ENCODE measurements at places on chromosomes 2 and 18.

- H3K27ac ChIP-seq = no peak overlapping the region
- H3K4me3 ChIP-seq = no peak overlapping the region
- no peaks in the 10 kb centered on the region for H3K27me3 ChIP-seq
- peaks cover 42% of the 10 kb centered on the region for H3K4me1 ChIP-seq
Observed at GRCh38 chr2:24342110-24342910, 18.0 kb downstream of the ITSN2 start.

- H3K4me3 ChIP-seq = no peak overlapping the region
- H3K27ac ChIP-seq = peak overlapping the region; percentile 83
- ATAC-seq = no peak
- peaks cover 14% of the 10 kb centered on the region for H3K4me1 ChIP-seq
Observed at GRCh38 chr2:3522961-3523421, 3.7 kb upstream of the ADI1 start.

- H3K4me1 ChIP-seq = no peaks in the 10 kb centered on the region
- H3K27ac ChIP-seq = no peak overlapping the region
- H3K4me3 ChIP-seq = no peak overlapping the region
- no peak for ATAC-seq
- no peaks in the 10 kb centered on the region for H3K36me3 ChIP-seq
Observed at GRCh38 chr18:58831606-58832005, 33.1 kb upstream of the ZNF532 start.

- no peaks in the 10 kb centered on the region for H3K36me3 ChIP-seq
- H3K27me3 ChIP-seq = no peaks in the 10 kb centered on the region
- H3K27ac ChIP-seq = no peak overlapping the region
Observed at GRCh38 chr18:30328839-30329238, 713.7 kb downstream of the DSC3 start.

DNA sequence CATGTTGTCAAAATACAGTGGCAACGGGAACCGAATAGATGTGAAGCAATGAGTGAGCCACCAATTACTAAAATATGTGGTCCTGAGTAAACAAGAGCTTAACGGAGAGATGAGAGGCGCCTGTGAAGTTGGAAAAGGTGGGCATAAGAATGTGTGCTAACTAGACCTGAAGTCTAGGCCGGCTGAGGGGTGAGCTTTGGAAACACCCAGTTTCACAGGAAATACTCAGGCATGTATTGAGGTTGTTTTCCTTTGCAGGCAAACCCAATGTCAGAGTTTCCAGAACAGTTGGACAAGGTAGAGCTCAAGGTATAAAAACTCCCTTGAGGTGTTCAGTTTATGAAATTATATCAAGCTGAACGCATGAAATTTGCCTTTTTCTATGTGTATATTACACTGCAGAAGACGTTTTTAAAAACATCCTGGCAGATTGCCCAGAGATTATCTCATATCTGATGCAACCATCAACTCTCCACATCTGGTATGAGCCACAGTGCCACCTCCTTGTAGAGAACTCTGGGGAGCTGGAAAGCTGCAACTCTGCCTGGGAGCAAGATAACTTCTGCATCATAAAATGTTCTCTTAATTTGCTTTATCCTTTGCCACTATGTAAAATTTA is 3.9 kb upstream of the WDSUB1 start:
- no peak overlapping the region for H3K27ac ChIP-seq
- H3K4me3 ChIP-seq = no peak overlapping the region
- peaks cover 3% of the 10 kb centered on the region for H3K4me1 ChIP-seq

GRCh38 chr2:30112561-30112960 is 34.2 kb upstream of the YPEL5 start:
- ATAC-seq = no peak
- H3K4me3 ChIP-seq = no peak overlapping the region
- peaks cover 22% of the 10 kb centered on the region for H3K27me3 ChIP-seq
- no peak overlapping the region for H3K27ac ChIP-seq
- H3K36me3 ChIP-seq = no peaks in the 10 kb centered on the region

GRCh38 chr2:18332477-18332876 is 228.0 kb downstream of the RDH14 start:
- H3K27me3 ChIP-seq = no peaks in the 10 kb centered on the region
- no peaks in the 10 kb centered on the region for H3K4me1 ChIP-seq
- no peak for ATAC-seq
- no peaks in the 10 kb centered on the region for H3K36me3 ChIP-seq
- H3K27ac ChIP-seq = no peak overlapping the region
